ENCODE measurements at places on chromosomes 2 and 18.

GRCh38 chr2:237451643-237452469 is 35.2 kb upstream of the MLPH start:
- DNase-seq, result no peak

- no peak for DNase-seq
Measured at GRCh38 chr2:203894262-203894661, 26.7 kb downstream of the CTLA4 start.

GRCh38 chr2:174072069-174072468 is 106.9 kb upstream of the SP3 start:
- DNase-seq, result no peak

GRCh38 chr2:71600555-71600954 is 147.2 kb downstream of the DYSF start:
- DNase-seq, result no peak

- DNase-seq, result no peak
Measured at GRCh38 chr2:19403785-19404184, 45.4 kb upstream of the OSR1 start.

GRCh38 chr2:239811111-239811781 is 213.9 kb downstream of the NDUFA10 start:
- DNase-seq, result no peak

DNA sequence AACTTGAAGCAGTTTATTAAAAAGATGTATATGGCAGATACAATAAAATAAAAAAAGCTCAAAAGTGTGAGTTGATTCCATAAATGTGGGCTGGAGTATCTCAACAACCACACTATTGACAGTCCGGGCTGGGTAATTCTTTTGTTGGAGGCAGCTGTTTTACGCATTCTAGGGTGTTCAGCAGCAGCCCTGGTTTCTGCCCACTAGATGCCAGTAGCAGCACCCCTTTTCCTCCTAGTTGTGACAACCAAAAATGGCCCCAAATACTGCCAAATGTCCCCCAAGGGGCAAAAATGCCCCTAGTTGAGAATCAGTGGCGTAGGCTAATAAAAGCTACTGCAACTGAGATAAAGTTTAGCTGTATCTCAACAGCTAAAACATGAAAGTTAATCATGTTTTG is 44.8 kb downstream of the CHMP3 start:
- no peak for DNase-seq

DNA sequence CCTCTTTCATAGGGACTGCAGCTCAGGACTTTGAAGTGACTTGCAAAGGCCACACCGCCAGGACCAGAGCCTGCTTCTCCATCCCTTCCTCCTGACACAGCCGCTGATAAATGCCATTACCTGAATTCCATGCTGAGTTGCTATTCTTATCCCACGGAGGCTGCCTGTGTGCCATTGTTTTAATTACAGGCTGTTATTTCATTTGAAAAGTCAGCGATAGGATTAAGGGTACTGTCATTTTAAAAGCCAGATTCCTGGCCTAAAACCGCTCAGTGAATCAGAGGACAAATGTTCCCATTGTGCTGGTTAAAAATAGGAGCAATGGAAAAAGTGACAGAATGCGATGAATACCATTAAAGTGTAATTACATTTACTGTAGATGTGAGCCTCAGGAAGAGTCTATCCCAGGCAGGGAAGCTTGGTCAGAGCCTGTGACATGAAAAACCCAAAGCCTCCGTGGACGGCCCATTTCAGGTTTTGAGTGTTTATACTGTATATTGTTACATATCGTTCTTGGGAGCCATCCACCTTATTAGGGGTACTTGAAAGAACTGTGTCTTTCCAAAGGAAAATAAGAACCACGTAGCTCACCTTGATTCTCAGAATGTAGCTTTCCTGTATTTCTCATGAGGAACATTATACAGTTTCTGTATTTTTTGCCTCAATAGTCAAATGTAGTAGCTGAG is 41.3 kb downstream of the PDCL3 start:
- no peak for DNase-seq

- DNase-seq, result no peak
Measured at GRCh38 chr18:8724452-8724851, 19.1 kb downstream of the MTCL1 start.

DNA sequence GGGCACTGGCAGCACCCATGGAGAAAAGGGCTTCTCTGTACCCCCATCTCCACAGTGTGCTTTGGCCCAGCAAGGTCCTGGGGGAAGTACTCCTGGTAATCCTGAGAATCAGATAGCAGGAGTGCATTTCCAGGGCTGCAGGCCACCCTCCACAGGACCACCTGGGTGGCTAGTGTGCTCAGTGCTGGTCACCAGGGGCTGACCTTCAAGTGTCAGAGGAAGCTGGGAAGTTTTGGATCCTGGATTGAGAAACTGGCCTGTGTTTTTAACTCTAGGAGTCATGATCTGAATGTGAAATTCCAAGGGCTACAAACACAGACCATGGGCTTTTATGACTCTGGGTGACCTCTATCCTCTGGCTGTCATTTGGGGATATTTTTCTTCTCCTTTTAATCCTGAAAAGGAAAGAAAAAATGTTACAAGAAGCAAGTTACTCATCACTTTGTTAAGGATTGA is 9.3 kb downstream of the RHOB start:
- no peak for DNase-seq

- no peak for DNase-seq
Measured at GRCh38 chr18:50630895-50631294, 71.0 kb downstream of the MAPK4 start.

GRCh38 chr18:51006061-51006818 is 23.8 kb upstream of the SMAD4 start:
- no peak for DNase-seq

DNA sequence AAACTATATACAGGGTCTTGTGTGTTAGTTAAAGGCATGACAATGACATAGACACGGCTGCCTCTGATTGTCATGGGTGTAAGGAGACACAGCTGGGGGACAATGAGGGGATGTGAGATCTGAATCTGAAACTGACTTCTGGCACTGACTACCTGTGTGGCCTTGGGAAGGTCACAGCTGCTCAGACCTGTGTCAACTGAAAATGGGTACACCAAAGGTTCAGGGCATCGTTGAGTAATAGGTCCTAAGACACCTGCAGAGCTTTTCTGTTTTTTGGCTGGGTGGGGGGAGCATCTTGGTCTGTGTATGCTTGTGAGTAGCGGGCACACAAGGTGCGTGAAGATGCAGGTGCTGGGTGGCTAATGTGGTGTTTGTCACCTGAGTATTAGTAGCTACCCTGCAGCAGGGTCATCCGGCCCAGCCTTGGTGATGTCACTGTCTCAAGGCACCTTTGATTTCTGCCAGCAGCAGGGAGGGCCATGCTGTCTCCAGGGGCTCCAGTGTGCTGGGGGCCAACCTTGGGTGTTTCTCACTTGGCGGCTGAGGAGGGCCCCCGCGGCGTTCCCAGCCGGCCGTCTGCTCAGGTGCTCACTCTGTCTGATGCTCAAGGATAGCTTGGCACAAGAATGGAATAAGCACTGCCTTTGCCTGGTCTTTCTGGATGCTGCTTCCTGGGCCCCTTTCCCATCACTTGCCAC is 53.1 kb upstream of the HS6ST1 start:
- DNase-seq, result no peak

- no peak for DNase-seq
Measured at GRCh38 chr2:9347411-9347881, 75.9 kb downstream of the ITGB1BP1 start.

DNA sequence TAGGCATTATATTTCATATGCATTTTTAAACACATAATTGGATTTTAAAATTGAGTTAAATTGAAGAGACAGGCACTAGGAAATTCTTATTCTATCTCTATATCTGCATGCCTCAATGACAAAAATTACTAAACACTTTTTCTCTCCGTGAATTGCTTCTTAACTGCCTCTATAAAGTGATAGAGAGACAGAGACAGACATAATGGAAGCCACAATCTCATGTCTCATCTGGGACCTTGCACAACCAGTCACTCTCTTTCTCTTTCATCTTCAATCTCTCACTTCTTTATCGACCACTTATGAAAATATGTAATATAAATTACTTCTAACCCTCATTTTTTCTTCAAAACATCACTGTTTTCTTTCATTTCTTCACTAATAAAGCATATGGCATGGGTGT is 238.9 kb upstream of the ZNF804A start:
- no peak for DNase-seq

- no peak for DNase-seq
Measured at GRCh38 chr18:60235164-60235563, 137.4 kb downstream of the MC4R start.

- DNase-seq, result no peak
Measured at GRCh38 chr2:216319771-216320170, 52.5 kb downstream of the MARCHF4 start.

- no peak for DNase-seq
Measured at GRCh38 chr2:236236559-236237452, 27.4 kb downstream of the ASB18 start.

- DNase-seq, result no peak
Measured at GRCh38 chr2:186751078-186751477, 57.2 kb downstream of the FAM171B start.

- no peak for DNase-seq
Measured at GRCh38 chr2:188623995-188624643, 332.4 kb downstream of the GULP1 start.

GRCh38 chr2:163493359-163494298 is 242.2 kb downstream of the FIGN start:
- DNase-seq, result no peak

- no peak for DNase-seq
Measured at GRCh38 chr2:196957442-196957841, 30.9 kb upstream of the PGAP1 start.

DNA sequence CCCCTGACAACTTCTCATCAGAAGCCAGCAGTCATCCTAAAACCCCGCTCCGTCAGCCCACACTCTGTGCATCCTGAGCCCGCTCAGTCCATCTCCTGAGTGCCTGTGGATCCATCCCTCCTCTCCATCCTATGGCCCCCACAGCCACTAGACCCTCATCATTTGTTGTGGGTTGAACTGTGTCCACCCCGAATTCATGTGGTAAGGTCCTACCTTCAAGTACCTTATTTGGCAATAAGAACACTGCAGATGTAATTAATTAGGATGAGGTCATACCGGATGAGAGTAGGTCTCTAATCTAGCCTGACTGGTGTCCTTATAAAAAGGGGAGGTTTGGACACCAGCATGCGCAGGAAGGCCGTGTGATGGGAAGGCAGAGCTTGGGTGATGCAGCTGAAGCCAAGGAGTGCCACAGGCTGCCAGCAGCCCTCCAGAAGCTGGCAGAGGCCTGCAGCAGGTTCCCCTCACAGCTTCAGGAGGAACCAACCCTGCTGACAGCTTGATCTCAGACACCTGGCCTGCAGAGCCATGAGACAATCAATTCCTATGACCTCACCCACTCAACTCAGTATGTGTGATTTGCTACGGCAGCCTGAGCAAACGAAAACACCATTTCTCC is 192.4 kb downstream of the ZBTB7C start:
- DNase-seq, result no peak

- no peak for DNase-seq
Measured at GRCh38 chr18:23702606-23703005, 13.4 kb downstream of the LAMA3 start.

- DNase-seq, result no peak
Measured at GRCh38 chr18:39600894-39601293, 2035.3 kb upstream of the CELF4 start.

GRCh38 chr2:150495993-150496627 is 8.6 kb upstream of the RND3 start:
- no peak for DNase-seq

- no peak for DNase-seq
Measured at GRCh38 chr2:200041639-200042038, 86.3 kb downstream of the MAIP1 start.

DNA sequence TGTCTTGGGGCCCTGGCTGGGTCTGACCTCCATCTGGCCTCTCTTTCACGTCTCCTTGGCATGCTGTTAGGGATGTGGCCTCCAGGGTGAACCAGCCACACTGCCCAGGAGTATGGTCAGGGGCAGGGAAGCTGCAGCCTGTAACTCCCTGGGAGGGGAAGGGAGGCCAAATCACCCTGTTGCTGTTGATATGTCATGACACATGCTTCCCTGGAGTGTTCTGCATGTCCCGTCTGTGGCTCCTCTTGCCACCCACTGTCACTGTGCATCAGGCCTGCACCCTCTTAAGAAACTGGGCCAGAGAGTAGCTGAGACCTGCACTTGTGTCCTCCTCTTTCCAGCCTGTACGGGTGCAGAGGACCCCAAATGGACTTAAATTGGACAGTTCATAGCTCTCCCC is 221.3 kb downstream of the FHOD3 start:
- DNase-seq, result no peak

DNA sequence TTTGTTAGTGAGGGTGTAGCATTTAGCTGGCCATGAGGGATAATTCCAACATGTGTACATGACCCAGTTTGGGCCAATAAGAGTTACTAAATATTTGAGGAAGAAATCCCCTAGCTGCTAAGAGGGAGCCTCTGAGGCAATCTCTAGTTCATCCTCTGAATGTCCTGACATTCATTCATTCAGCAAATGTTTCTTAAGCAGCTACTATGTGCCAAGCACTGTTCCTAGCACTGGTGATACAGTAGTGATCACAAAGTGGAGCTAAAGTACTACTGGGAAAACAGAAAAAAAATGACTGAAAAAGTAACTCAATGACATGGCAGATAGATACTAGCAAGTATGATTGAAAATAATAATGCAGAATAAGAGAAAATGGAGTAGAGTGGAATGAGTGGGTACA is 79.8 kb upstream of the PID1 start:
- no peak for DNase-seq

DNA sequence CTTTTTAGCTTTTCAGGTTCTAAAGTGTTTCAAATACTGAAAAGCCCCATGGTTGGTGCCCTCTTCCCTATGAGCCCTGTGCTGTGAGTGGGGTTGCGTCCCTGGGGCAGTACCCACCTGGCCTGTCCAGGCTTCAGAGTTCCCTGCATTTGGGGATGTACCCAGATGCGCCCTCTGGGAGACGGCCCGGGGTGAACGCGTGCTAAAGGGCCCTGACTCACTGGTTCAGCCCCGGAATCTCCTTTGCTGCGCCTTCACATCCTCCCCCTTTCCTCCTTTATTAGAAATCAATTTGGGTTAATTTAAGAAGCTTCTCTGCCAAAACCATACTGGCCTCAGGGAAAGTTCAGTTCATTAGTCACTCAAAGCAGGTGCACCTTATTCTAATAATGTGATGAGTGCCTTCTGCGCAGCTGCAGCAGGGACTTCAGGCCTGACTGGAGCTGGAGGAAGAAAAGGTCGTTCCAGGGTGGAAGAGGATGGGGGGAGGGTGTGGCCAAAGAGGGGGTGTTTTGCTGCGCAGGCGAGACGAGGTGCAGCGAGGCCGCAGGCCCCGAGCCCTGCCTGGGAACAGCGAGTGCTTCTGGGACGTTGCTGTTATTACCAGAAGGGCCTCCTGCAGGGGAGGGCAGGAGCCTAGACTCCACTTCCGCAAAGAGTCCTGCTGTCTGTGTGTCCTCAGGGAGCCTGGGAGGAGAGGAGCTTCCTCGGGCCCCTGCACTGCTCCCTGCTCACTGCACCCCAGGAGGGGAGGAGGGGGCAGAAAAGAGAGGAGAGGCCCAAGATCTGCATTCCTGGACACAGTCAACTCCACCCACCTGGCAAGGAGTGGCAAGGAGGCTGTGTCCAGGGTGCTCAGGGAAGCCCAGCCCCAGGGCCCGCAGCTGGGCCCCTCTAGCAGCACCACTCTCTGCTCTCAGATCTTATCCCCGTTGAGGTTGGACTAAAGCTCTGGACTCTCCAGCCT is 223.2 kb upstream of the PXDN start:
- DNase-seq, result no peak

GRCh38 chr2:68391099-68391498 is 26.0 kb downstream of the PLEK start:
- DNase-seq, result no peak
